ENCODE measurements at places on chromosomes 13 and 19.

DNA sequence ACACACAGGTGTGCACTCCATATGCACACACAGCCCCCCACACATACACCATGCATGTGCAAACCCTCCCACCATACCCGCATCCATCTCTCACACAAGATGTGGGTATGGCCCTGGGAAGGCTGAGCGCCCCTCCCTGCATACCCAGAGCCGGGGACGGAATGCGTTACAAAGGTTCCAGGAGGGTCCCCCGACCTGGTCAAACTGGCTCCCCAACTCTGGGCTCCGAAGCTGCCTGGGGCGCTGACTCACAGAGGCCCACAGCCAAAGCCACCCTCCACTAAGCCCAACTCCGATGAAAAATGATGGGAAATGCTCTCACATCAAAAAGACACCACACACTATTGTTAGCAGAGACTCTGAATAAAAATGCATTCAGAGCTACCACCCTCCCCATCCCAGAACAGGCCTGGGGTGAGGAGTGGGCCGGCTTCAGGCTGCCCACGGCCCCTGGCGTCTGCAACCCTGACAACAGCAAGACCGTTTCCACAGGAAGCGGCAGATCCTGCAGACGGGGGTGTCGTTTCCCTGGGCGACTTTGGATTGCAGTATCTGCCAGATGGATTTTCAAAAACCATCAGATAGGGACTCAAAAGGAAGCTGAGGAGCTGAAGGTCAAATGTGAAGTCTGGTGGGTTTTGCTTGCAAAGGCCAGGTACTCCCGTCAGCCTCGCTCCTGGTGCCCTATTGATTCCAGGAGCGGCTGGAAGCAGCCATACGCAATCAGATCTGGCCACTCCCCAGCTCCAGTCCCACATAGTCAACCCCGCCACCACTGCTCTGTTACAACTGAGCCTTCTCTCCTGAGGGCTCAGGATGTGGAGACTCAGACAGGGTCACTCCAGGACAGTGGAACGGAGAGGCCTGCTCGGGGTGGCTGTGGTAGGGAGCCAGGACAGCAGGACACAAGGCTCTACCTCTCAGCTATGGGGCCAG lies 14.3 kb downstream of the PEPD start:
- no peak for DNase-seq

DNA sequence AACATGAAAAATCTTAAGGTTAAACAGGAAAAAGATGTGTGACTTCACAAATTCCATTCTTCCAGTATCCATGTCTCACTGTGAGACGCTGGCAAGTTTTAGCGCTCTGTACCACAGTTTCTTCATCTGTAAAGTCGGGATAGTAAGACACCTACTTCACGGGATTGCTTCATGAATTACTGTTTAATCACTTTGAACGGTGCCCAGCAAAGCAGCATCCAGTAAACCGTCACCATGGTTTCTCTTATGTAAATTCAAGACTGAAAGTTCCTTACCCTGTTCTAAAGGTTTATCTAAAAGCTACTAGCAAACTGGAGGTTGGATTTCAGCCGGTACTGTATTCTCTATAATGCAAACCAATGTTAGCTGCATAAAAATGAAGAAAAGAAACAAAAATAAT lies 53.5 kb downstream of the KATNAL1 start:
- no peak for DNase-seq

- no peak for DNase-seq
Observed at GRCh38 chr13:43127827-43128226, 104.4 kb downstream of the DNAJC15 start.

DNA sequence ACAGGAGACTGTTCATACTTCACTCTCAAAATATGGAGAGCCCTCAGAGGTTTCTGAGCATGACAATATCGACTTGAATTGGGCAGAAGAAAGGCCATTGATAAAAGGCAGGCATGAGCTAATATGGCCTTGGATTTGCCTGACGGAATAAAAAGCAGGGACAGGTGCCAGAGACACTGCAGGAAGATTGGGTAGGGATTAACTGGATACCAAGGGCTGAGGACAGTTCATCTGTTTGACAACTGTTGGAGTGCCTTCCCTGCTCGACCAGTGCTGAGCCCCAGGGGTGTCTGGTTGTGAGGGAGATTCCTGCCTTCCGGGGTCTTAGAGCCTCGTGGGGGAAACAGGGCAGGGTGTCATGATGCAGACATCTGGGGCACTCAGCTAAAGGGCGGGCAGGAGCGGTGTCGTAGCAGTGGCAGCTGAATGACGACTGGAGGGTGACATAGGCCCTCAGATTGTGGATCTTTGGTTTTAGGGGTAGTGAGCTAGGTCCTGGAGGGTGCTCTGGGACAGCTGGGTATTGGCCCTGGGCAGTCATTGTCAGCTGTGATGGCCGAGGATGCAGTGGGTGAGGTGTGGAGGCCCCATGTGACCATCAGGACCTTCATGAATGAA lies 12.3 kb downstream of the GATAD2A start:
- DNase-seq = no peak

DNA sequence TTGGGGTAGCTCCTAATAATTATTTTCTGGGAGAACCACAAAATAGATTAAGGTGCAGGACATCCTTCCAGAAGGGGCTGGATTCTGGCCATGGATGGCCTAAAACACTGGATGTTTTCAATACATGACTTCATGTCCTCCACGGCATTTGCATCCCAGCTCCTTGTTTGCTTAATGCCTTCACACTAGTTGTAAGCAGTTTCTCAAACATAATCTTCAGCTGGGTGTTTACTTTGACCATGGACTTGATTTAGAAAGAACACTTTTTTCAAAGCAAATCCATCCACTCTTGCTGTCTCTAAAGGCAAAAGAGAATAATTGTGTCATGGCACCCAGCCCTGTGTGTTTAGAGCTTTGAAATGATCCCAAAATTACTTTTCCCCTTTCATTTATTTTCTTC lies 82.5 kb upstream of the GSX1 start:
- no peak for DNase-seq

DNA sequence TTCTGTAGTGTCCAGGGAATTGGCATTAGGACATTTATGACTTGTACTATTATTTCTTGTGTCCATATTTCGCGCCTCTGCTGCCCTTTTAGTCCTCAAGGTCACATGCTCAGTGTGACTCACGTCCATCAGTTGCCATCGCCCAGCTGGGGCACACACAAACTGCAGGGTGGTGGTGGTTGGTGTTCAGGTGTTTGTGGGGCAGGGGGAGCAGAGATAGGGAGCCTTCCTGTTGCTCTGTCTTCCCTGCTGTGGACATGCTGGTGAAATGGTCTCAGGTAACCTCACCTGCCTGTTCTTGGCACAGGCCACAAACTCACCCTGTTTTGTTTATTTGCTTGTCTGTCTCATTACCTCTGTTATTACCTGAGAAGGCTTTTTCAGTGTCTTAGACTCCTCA lies 22.4 kb downstream of the PRR12 start:
- no peak for DNase-seq

Measured in activated effector memory CD4-positive, alpha-beta T cell treated with anti-CD3 and anti-CD28 coated beads, Interleukin-2, amount 50 U/mL, for 16 hours (primary cell).